ENCODE measurements at places on chromosomes 1 and 21.

GRCh38 chr1:9687120-9687873, 35.8 kb downstream of the PIK3CD start:
- DNase-seq = peak; percentile 73

DNA sequence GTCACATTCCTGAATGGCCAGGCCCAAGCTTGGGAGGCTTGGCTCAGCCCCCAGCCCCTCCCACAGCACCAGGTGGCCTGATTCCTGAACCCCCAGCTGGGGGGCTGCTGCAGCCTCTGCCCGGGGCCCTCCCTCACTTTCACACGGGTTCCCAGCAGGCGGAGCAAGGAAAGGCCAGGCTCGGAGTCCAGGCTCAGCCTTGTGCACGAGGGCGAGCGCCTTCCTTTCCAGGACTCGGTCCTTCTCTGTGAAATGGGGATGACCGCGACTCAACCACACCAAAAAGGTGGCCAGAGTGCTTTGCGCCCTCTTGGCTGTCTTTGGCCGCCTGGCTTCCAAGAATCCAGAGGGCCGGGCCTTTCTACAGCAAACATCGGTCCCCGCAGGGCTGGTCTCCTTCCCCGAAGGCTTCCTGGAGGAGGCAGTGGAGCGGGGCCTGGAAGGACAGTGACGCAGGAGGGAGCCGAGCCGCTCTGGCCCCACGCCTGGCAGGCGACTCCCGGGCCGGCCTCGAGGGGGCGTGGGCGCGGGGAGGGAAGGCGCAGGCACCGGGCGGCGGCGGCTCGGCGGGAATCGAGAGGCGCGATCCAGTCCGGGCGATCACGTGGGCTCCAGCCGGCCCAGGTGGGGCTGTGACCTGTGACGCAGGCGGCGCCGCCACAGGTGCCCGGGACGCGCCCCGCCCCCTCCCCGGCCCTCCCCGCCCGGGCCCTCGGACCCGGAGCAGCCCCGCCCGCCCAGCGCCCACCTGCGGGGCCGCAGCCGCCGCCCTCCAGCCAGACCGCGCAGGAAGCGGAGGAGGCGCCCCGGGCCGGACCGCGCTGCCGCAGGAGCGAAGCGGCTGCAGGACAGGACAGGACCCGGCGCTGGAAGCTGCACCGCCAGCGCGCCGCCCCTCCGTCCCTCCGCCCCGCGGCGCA, at the start of gene ARHGEF16:
TSS of gene ARHGEF16 (plus strand) at position 775 of the 920 bp plus-strand sequence. CDS start 8,420 bp downstream, outside the sequence.
- DNase-seq = peak; percentile 54

DNA sequence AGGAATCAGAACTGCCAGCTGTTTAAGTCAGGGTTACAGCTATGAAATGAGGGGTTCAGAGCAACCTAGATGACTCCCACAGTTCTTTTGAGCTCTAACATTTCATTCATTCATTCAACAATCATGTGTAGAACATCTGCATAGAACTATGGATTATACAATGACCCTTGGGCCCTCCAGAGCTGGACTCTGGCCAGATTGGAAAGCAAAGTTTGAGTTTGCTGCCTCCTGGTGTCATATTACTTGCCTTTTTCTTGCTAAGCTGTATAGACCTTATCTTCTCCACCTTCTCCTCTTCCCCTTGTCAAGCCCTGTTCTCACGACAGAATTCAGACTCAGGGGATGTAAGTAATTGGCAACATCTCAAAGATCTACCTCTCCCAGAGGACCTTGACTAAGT, 4.0 kb downstream of the CASQ2 start:
- DNase-seq = no peak

GRCh38 chr1:28640766-28641165, 2.1 kb downstream of the TAF12 start:
- DNase-seq = peak; percentile 67

GRCh38 chr21:44708213-44708865, 3.0 kb downstream of the TSPEAR start:
- DNase-seq = peak; percentile 19
